Left lung (tissue), 14 donors: ENCODE measurements at places on chromosomes 12 and 14. TPM values are rescaled to one million over a fixed set of nuclear protein-coding genes. Genes with fewer than 3 reads are reported as not detected.

DNA sequence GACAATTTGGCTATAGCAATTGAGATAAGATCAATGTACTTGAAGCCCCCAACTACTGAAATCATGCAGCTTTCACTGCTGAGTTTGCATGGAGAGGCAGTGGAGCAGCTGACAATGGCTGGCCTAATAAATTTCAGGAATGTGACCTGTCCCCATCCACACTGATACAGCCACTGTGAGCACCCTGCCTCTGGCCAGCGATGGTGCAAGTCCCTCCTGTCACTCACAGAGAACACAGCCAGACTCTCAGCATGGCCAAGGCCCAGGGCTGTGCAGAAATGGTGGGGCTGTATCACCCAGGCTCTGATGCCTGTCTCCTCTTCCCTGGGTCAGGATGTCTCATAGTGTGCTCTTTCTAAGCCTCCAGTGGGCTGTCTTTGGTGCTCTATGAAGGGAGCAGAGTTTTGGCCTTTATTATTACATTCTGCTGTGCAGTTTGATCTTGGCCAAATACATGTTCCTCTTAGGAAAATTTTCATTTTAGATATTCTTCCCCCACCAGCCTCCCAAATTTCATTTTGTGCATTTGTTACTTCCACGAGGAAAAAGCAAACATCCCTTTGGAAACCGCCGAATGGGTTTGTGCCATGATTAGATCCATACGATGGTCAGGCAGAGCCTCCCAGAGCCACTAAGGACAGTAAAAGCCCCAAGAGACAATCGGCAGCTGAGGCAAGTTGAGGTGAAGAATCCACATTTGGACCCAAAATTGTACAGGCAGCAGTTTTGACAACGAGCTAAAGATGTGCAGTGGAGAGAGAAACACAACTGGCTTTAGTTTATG is 85.1 kb upstream of the WSCD2 start:
- no peak overlapping the region for H3K4me3 ChIP-seq
- no peak for DNase-seq
- no peak overlapping the region for H3K27ac ChIP-seq
- H3K4me1 ChIP-seq = no peaks in the 10 kb centered on the region

DNA sequence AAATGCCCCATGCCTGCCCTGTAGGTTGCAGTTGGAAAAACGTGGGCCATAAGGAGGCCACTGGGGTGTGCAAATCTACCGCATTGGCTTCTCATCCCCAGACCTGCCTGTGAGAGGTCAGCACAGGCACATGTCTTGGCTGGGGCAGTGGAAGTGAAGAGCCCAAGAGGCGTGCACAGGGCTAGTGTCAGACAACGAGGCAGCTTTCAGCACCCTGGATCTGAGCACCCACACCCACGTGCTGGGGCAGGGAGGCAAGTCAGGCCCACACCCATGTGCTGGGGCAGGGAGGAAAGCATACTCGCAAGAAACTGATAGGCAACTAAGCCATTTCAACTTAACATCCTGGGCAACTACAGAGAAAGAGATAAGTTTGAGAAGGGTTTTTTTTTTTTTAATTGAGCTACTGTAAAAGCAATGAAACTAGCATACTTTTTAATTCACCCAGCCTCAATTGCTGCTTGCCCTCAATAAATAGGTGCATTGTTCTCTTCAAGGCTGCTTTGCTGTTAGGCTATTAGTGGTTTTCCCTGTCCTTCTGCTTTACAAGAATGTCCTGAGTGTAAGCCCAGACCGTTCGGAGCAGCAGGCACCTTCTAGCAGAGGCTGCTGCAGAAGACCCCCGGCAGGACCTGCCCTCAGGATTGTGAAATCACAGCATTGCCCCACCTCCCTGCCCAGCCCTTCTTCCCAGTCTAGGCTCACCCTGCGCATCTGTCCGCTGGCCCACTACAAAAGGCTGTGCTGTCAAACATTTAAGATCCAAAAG is 355.3 kb upstream of the FKBP4 start:
- no peaks in the 10 kb centered on the region for H3K4me1 ChIP-seq
- no peak for DNase-seq
- H3K4me3 ChIP-seq = no peak overlapping the region
- no peaks in the 10 kb centered on the region for H3K27me3 ChIP-seq
- no peaks in the 10 kb centered on the region for H3K36me3 ChIP-seq

DNA sequence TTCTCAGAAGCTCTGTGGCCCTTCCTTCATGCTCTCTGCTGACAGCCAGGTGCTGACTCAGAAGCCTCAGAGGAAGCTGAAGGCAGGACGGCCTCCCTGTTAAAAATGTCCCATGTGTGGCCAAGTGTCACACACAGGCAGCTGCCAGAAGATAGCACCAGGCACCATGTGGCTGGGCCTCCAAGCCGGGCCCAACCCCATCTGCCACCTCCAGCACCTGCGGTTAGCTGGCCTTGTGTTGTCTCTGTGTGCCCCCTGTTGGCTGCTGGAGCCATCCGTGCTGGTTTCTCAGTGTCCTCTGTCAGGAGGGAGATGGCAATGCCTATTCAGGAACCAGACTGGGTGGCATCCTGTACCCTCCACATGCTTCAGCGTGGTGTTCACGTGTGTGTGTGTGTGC is 63.2 kb downstream of the TSPAN11 start:
- no peak for DNase-seq
- no peaks in the 10 kb centered on the region for H3K36me3 ChIP-seq
- H3K4me3 ChIP-seq = no peak overlapping the region
- H3K4me1 ChIP-seq = peaks cover 6% of the 10 kb centered on the region
- H3K27ac ChIP-seq = no peak overlapping the region

TWF1 gene
- total RNA-seq = 75.9 TPM

ESR2 gene
- total RNA-seq = 0.21 TPM

- no peaks in the 10 kb centered on the region for H3K27me3 ChIP-seq
- H3K4me1 ChIP-seq = no peaks in the 10 kb centered on the region
- H3K36me3 ChIP-seq = no peaks in the 10 kb centered on the region
- DNase-seq = no peak
Measured at GRCh38 chr14:43123544-43123943, 1383.5 kb downstream of the FSCB start.

- no peak overlapping the region for H3K4me3 ChIP-seq
- no peak overlapping the region for H3K27ac ChIP-seq
- DNase-seq = no peak
- H3K27me3 ChIP-seq = no peaks in the 10 kb centered on the region
- H3K36me3 ChIP-seq = no peaks in the 10 kb centered on the region
- H3K4me1 ChIP-seq = no peaks in the 10 kb centered on the region
Measured at GRCh38 chr12:58588770-58589169, 331.5 kb downstream of the LRIG3 start.

ZNF385A gene
- 19.0 TPM for total RNA-seq

NUP107 gene
- total RNA-seq = 38.9 TPM

- no peaks in the 10 kb centered on the region for H3K4me1 ChIP-seq
- no peak overlapping the region for H3K4me3 ChIP-seq
- H3K27me3 ChIP-seq = no peaks in the 10 kb centered on the region
- H3K36me3 ChIP-seq = no peaks in the 10 kb centered on the region
Measured at GRCh38 chr14:43249591-43249990, 1257.5 kb downstream of the FSCB start.

SLC25A47 gene
- total RNA-seq = not detected

- no peak overlapping the region for H3K4me3 ChIP-seq
- H3K4me1 ChIP-seq = no peaks in the 10 kb centered on the region
- H3K27me3 ChIP-seq = no peaks in the 10 kb centered on the region
- peaks cover 10% of the 10 kb centered on the region for H3K36me3 ChIP-seq
- H3K27ac ChIP-seq = no peak overlapping the region
Measured at GRCh38 chr12:102010265-102010994, 51.4 kb downstream of the WASHC3 start.

FGD4 gene
- 37.0 TPM for total RNA-seq

DNA sequence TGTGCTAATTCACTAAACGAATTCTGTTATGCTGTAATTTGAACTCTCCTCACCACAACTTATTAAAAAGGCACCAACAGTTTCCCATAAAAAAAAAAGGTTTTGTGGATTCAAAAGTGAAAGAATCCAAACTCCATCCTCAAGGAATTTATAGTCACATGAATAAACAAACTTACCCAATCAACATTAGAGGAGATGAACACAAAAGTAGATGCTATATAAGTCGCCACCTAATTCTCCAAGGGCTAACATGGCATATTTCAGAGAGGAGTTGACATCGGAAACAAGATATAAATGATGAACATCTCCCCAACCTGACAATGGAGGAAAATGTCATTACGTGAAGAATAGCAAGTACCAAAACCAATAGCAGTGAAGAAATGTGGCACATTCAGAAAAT is 265.5 kb upstream of the PRKD1 start:
- no peaks in the 10 kb centered on the region for H3K4me1 ChIP-seq
- no peaks in the 10 kb centered on the region for H3K27me3 ChIP-seq
- no peaks in the 10 kb centered on the region for H3K36me3 ChIP-seq
- DNase-seq = no peak
- no peak overlapping the region for H3K27ac ChIP-seq

DNA sequence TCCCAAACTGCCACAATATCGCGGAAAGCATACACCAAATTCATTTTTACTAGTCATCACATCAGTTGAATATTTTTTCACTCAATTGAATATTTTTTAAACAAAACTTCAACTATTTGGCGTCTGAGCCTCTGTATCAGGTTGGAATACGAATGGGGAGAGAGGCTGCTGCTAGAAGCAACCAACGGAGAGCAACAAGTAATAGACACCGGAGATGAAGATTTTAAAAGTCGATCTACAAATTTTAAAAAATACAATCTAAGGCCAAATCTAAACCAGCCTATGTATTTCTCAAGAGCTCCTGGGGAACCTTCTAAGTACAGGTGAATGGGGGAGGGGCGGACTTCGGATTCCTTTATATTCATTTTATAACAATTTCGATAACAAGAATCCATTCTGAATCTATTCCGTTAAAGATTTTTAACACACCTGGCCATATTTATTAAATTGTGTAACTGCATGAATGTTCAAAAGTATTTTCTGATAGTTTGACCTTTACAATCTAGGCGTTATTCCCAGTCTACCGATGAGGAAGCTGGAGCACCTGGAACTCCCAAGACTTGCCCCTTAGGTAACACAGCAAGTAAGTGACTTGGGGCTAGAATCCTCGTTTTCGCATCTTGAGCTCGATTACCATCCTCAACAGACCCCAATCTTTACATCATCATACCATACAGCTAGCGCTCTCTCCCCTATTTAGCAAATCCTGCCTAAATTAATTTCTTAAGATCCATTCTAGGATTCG is 1.2 kb downstream of the GNPNAT1 start:
- no peak for DNase-seq
- no peaks in the 10 kb centered on the region for H3K36me3 ChIP-seq
- no peaks in the 10 kb centered on the region for H3K27me3 ChIP-seq
- peak overlapping the region; percentile 90 for H3K27ac ChIP-seq
- peak overlapping the region; percentile 79 for H3K4me3 ChIP-seq
- peaks cover 38% of the 10 kb centered on the region for H3K4me1 ChIP-seq

- no peak overlapping the region for H3K4me3 ChIP-seq
- peak; percentile 50 for DNase-seq
- no peaks in the 10 kb centered on the region for H3K36me3 ChIP-seq
- no peak overlapping the region for H3K27ac ChIP-seq
- no peaks in the 10 kb centered on the region for H3K4me1 ChIP-seq
- H3K27me3 ChIP-seq = peaks cover 32% of the 10 kb centered on the region
Measured at GRCh38 chr12:117836999-117837736, 131.6 kb downstream of the KSR2 start.

DNA sequence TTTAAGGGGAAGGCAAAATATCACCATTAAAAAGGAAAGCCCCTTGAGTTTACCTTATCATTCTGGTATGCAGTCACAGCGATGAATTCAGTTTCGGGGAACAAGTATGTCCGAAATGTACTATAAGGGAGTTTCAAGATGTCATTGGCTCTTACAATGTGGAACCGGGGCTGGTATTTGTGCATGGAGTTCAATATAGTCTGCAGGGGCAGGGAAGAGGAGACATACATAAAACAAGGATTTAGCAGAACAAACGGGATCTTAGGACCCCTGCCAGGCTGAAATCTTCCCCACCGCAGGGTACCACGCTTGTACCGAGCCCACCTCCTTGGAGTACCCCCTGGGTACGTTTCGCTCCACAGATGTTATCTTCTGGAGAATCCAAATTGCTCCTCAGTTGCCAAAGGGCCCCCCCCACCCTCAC is 4.5 kb downstream of the TBX3 start:
- peak overlapping the region; percentile 91 for H3K27ac ChIP-seq
- no peaks in the 10 kb centered on the region for H3K36me3 ChIP-seq
- H3K27me3 ChIP-seq = peaks cover 94% of the 10 kb centered on the region
- peaks cover 11% of the 10 kb centered on the region for H3K4me1 ChIP-seq
- no peak for DNase-seq

DNA sequence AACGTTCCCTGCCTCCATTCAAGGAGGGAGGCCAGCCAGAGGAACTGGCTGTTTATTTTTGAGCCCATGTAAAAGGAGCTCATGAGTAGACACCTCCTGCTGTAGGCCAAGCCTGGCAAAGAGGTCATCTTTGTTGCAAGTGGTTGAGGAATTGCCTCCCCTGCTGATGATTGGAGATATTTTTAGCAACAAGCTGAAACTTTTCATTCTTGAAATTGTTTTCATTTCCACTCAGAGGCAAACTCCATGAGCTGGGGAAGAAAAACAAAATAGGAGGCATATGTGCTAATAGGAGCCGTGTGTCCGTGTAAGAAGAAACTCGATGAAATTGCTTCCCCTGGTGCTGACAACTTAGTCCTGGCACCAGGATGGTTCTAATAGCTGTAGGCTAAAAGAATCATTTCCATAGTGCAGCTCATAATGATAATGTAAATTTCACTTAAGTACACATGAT is 440.1 kb upstream of the FAR2 start:
- no peak overlapping the region for H3K4me3 ChIP-seq
- no peaks in the 10 kb centered on the region for H3K4me1 ChIP-seq
- H3K27ac ChIP-seq = no peak overlapping the region
- H3K27me3 ChIP-seq = no peaks in the 10 kb centered on the region
- DNase-seq = no peak

- H3K27ac ChIP-seq = no peak overlapping the region
- no peaks in the 10 kb centered on the region for H3K27me3 ChIP-seq
- H3K4me1 ChIP-seq = no peaks in the 10 kb centered on the region
- no peak overlapping the region for H3K4me3 ChIP-seq
Measured at GRCh38 chr14:78196323-78196722, 26.1 kb downstream of the NRXN3 start.

- no peak overlapping the region for H3K4me3 ChIP-seq
- H3K27ac ChIP-seq = no peak overlapping the region
- H3K27me3 ChIP-seq = no peaks in the 10 kb centered on the region
- H3K4me1 ChIP-seq = no peaks in the 10 kb centered on the region
- no peaks in the 10 kb centered on the region for H3K36me3 ChIP-seq
Measured at GRCh38 chr14:86015511-86015910, 485.6 kb downstream of the FLRT2 start.

GRCh38 chr12:117738233-117738632 is 230.6 kb downstream of the KSR2 start:
- no peak overlapping the region for H3K4me3 ChIP-seq
- H3K4me1 ChIP-seq = no peaks in the 10 kb centered on the region
- H3K27ac ChIP-seq = no peak overlapping the region
- H3K36me3 ChIP-seq = no peaks in the 10 kb centered on the region
- DNase-seq = no peak

IL31 gene
- total RNA-seq = not detected

CCDC177 gene
- not detected for total RNA-seq

DNA sequence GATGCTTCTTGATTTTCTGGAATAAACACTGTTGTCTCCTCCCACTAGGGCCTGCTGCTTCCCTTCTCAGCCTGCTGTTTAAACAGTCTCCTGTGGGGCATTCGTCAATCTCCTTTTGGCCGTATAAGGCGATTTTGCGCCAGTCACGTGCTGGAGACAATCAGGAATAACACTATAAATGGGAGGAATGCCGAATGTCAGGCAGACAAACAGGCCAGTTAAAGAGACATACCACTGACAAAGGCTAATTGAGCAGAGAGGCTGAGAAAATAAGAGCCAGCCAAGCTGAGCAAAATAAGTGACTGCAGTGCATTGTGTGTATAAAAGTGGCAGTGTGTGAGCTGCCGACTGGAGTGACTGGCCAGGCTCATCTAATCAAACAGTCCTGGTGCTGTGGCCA is 23.3 kb downstream of the DMAC2L start:
- no peaks in the 10 kb centered on the region for H3K36me3 ChIP-seq
- peak overlapping the region; percentile 53 for H3K27ac ChIP-seq
- no peak overlapping the region for H3K4me3 ChIP-seq
- peak; percentile 76 for DNase-seq
- no peaks in the 10 kb centered on the region for H3K27me3 ChIP-seq
